ENCODE measurements at places on chromosomes 1 and 21.

DNA sequence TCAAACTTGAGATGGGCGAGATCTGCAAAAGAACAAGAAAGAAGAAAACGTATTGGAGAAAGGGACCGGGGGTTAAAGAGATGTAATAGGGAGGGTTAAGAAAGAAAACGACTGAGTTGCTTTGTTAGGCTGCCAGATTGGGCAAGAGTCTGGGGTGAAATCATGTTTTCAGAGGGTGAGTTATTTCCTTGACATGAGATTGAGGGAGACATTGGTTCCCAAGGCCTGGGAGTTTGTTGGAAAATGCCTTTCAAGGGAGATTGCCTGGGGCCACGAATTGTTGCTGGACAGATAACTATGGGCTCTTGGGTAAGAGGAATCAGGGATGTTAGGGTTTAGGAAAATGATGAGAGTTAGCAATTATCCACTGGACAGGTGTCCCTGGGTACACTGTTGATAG, 776 bp upstream of the CADM3 start:
- no peak for DNase-seq

DNA sequence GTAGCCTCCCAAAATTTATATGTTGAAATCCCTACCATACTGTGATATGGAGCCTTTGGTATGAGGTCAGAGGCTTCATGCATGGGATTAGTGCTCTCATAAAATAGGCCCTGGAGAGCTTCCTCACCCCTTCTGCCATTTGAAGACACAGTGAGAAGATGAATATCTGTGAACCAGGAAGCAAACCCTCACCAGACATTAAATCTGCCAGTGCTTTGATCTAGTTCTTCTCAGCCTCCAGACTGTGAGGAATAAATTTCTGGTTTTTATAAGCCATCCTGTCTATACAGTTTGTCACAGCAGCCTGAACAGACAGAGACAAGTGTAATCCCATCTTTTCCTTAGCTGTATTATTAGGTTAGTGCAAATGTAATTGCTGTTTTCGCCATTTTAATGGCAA, 88.4 kb downstream of the OLFML2B start:
- DNase-seq: no peak

DNA sequence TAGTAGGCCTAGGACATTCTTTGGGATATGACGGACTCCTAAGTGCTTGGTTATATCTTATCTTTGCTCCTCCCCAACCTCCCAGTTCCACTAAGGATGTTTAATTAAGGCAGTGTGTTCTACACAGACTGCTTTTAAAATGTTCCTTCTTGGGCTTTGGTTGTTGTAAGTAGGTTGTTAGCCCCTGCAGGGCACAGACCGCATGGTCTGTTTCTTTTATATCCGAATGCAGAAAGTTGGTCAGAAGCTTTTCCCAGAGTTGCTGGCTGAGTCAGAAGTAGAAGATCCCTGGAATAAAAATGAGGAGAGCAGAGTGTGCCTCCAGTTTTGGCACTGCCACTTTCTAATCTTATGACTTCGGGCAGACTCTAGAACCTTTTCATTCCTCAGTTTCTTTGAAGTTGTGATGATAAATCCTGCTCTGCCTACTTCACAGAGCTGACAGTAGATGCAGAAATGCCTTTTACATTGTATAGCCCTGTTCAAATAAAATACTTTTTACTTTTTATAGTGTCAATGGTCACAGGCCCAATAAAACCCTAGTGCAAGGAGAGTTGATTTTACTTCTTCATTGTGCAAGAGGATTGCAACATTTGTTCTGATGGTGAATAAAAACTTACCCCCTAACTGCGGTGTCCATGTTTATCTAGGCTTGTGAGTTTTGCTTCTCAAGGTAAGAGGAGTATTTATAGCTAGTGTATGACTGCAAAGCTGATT, 18.4 kb downstream of the FMN2 start:
- DNase-seq: no peak

DNA sequence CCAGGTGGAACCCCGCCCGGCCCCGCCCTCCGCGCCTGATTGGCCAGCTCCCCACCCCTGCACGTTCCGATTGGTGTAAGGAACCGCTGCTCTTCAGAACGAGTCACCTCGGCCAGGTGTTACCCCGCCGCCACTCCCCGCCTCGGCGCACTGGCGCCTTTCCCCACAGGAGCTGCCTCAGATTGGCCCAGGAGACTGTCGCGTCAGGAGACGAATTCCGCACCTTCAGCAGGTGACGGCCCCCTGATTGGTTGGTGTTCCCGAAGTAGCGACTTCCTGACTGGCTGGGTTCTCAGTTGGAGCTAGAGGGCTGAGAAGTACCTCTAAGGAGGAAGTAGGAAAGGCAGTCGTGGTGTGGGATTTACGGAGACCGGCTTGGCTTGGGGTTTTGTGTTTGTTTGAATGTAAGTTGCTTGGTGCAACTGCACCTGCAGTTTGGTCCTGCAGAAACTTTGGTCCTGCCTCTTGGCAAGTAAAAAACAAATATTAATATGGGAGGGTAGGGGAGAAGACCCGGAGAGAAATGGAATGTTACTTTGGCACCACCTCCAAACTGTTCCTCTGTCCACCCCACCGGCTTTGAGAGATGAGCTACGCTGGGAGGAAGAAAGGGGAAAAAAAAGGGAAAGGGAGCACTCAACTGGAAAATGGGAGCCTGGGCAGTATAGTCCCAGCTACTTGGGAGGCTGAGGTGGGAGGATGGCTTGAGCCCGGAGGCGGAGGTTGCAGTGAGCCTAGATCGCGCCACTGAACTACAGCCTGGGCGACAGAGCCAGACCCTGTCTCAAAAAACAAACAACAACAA, 415 bp upstream of the F11R start:
- peak; percentile 98 for DNase-seq

GRCh38 chr1:12420171-12420570, 190.3 kb downstream of the VPS13D start:
- DNase-seq: no peak

DNA sequence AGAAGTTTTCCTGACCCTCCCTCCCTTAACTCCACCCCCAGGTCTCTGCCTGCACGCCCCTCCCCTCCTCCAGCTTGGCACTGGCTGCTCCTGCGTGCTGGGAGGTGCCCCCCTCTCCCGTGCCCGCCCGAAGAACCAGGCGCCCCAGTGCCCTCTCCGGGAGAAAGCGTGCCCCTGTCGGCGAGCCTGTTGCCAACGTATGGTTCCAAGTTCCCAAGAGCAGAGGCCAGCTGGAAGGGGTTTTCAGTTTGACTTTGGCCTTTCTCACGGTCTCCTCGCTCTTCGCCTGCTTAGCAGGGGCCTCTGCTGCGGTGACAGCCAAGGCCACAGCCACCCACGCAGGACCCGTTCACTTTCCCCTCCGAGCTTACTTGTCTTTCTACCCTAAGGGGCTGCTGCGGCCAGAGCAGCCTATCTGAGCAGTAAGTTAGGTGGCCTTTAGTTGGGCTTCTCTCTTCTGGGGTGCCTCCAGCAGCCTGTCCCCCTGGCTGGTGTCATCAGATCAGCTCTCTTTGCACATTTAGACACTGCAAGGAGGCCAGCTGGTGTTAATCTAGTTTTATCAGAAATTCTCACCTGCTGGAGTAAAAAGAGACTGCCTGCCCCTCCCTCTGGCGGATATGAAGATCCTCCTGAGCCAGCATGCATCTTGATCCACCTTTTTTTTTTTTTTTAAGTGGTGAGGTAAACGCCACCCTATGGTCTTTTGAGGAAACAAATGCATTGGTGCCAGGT, 1.5 kb downstream of the STUM start:
- no peak for DNase-seq

DNA sequence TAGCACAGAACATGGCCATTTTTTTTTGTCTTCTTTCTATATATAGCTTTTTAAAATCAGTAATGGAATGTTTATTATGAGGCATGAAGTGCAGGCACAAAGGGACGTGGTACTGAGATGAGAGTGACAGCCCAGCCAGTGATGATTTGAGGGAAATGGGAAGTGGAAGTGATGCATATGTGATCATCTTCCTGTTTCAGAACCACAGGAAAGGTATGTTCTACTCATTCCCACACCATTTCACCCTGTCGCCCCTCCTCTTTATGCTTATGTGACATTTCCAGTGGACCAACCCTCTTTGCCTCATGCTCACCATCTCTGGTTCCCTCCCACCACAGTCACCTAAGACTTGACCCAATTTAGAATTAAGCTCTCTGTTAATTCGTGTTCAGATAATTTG, 24.3 kb downstream of the PTGS2 start:
- no peak for DNase-seq

GRCh38 chr1:109198745-109199144, 15.0 kb upstream of the SARS1 start:
- DNase-seq: no peak

DNA sequence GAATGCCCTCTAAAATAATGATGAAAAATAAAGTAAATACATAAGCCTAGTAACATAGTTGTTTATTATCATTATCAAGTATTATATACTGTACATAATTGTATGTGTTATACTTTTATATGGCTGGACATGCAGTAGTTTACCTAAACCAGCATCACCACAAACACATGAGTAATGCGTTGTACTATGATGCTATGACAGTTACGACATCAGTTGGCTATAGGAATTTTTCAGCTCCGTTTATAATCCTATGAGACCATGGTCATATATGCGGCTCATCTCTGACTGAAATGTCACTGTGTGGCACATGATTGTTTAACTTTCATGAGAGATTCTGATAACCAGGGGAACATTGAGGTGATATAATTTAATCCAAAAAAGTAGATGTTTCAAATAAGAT, 352.1 kb downstream of the ST6GALNAC3 start:
- no peak for DNase-seq

GRCh38 chr1:119968068-119968492, 71.8 kb upstream of the ADAM30 start:
- no peak for DNase-seq

DNA sequence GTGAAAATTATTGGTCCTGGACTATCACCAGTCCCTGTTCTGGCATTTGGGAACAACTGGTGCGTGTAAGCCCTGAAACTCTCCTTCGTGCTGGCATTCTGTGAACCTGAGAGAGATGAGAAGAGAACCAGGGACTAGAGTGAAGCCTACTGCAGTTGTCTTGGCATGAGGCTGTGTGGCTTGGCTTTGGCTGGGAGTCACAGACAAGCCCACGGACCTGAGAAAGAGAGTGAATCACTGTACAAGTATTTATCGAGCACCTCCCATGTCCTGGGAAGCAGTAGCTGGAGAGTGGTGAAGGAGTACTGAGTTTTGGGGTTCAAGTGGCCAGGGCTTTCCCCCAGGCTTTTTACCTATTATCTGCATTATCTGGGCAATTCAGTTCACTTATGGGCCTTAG, 63.3 kb downstream of the FGGY start:
- DNase-seq: no peak

DNA sequence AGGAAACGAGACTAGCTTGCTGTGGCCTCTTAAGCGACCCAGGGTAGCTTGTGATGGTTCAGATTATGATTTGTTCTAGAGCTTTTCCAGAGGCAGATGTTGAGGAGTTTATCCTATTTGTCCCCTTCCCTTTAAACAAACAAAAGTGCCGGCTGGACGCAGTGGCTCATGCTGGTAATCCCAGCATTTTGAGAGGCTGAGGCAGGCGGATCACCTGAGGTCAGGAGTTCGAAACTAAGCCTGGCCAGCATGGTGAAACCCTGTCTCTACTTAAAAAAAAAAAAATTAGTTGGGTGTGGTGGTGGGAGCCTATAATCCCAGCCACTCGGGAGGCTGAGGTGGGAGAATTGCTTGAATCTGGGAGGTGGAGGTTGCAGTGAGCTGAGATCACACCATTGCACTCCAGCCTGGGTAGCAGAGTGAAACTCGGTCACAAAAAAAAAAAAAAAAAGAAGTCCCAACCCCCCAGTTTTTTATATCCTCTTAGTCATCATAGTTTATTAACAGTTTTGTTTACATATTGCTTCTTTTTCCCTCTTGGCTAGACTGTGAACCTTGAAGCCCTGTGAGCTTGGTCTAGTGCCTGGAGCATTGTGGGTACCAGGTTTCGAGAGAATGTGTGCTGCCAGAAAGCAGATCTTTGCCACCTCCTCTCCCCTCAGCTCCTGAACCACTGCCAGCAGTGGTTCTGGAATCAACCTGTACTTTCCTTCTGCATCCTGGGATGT, 29.8 kb downstream of the MAPKAPK2 start:
- DNase-seq: no peak

DNA sequence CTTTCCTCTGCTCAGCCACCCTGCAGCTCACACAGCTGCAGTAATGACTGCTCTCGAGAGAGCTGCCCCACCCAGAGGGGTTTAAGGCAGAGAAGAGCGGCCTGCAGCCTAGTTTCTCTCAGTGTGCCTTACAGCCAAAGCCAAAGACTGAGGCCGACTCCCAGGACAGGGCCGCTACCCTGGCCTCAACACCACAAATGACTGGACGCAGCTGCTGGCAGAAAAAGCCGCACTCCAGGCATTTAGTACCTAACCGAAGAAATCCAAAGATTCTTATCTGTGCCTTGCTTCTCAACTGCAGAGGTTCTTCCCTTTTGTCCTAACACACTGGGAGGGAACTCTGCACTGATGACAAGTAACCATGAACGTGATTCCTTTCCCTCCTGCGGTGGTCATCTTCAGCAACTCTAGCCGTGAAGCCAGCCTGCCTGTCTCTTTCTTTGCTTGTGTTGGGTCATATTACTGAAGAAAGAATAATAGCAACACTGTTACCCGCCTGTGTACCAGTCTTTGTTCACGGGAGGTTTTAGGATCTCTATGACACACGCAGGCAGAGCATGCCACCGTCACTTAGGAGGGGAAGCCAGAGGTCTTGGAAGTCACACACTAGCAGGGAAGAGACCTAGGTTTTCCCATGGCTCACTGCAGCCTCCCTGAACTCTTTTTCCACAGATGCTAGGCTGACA, 202.7 kb downstream of the RHOU start:
- no peak for DNase-seq

DNA sequence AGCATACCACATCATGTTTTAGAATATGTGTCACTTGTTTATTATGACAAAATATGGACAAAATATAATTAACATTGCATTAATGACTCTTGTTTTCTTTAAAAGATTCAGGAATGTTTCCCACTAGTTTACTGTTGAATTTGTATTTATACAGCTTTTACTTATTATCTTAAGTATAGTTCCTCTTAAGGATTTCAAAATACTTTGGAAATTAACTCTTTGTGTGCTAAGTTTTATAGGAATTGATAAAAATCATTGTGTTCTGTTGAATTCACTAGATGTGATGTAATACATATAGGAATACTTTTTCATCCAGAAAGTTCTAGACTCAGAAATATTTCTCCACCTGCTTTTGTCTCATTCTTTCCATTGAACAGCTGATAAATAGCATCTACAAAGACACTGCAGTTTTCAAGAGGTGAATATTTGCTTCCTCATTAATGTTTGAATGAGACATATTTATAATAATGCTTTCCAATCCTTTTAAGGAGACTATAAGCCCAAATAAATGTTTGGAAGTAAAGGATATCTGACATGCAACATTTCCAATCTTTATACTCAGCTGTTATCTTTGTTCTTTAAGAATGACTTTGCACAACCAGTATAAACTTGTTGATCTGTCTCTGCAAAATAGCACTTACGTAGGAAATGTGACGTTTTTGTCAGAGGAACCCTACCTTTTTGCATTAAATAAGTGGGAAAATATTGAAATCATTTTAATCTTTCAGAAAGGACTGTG, 38.4 kb upstream of the SAMSN1 start:
- no peak for DNase-seq

- DNase-seq: no peak
Measured at GRCh38 chr1:204703268-204703664, 17.7 kb upstream of the LRRN2 start.

GRCh38 chr1:180837020-180837419, 75.7 kb upstream of the KIAA1614 start:
- DNase-seq: no peak

All from D721Med (cell line).